ENCODE measurements at places on chromosomes 16 and 17.

DNA sequence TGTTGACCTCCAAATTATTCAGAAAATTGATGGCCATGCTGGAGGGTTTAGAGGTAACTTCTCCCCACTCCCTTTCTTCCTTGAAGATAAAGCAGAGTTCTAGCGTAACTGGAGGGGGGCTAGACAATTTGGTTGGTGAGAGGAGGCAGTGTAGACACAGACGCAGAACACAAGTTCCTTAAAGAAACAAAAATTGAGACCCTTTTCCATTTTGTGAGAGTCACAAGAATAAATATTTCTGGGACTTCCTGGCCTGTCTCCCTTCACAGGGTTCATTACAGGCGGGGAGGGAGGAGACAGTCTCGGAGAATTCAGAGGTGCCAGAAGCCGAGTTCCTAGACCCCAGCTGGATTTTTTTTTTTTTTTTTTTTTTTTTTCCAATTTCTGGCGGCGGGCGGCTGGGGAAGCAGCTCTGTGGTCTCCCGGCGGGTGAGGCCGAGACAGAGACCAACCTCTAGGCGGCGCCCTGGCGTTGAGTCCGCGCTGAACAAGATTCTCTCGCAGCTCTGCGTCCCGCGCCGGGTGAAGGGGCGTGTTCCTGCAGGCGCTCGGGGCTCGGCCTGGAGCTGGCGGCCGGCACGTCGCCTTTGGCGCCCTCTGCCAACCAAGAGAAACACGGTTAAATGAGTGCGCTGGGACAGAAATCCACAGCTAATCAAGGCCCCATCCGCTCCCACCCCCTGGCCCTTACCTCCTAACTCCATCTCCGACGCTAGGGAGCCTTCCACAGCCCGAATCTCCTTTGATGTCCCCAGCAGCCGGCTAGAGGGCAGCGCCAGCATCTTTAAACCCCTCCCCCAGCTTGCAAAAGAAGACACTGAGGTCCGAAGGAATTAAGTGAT lies 10.2 kb upstream of the HOXB9 start:
- peak; percentile 87 for DNase-seq

GRCh38 chr17:9728005-9728404 lies 63.4 kb downstream of the DHRS7C start:
- no peak for DNase-seq

GRCh38 chr16:71407731-71408130 lies 34.1 kb downstream of the TLE7 start:
- DNase-seq = no peak

DNA sequence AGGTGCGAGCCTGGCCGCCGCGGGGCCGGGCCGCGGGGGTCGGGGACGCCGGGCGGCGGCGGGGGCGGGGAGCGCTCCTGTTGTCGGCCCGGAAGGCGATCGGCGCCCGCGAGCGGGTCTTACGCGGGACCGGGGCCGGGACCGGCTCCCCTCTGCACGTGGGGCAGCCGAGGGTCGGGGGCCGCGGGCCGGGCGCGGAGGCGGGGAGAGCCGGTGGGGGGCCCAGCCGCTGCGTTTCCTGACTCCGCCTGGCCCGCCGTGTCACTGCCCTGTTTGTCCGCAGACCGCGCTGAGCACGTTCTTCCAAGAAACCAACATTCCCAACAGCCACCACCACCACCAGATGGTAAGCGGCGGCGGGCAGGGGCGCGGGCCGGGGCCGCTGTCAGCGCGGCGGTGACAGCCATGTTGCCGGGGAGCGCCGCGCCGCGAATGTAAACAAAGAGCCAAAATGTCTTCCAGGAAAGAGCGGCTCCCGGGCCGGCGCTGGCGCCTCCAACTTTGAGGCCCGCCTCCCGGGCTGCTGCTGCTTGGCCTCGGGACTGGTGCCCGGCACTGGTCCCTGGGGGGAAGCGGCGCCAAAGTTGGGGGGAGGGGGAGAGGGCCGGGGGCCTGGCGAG lies 586 bp downstream of the UBALD2 start:
- DNase-seq = peak; percentile 23

GRCh38 chr16:11593581-11593980 lies 6.9 kb upstream of the LITAF start:
- DNase-seq = no peak

GRCh38 chr16:445566-445965 lies 20.1 kb downstream of the RAB11FIP3 start:
- no peak for DNase-seq

GRCh38 chr17:82291582-82292250 lies 18.2 kb upstream of the CSNK1D start:
- no peak for DNase-seq

DNA sequence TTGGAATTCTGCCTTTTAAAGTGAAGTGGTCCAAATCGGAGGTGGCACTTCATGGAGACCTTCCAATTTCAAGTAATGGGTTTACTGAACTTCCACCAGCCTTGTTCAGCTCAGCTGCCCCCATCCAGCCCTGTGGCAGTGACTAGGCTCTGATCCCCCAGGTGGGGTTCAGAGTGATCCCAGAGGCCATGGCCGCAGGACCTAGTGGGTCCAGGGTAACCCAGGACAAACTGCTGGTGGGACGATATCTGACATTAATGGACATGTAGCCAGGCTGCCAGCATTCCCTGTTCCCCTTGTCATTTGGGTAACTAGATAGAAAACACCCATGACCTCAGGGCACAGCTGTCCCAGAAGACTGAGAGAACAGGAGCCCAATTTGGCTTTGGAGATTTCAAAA lies 209.9 kb downstream of the GSG1L start:
- no peak for DNase-seq

GRCh38 chr16:85246473-85246872 lies 134.2 kb upstream of the CIBAR2 start:
- no peak for DNase-seq

- peak; percentile 39 for DNase-seq
Observed at GRCh38 chr16:84266451-84266850, 26.6 kb upstream of the KCNG4 start.

DNA sequence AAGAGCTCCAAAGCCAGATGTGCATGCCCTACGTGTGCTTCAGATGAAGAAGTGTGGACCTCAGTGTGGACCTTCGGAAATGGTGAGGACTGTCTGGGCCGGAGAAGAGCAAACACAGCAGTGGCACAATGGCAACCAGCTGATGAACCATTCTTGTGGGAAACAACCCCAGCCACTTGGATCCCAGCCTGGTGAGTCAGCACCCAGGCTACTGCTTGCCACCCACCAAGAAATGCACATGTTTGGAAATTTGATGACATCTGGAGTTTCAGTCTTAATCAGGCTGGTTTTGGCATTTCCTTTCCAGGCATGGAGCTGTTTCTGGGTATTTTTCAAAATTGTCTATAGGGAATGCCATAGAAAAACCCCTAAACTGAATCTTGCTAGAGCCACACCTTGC lies 42.7 kb downstream of the DYNLRB2 start:
- no peak for DNase-seq

- DNase-seq = no peak
Observed at GRCh38 chr17:2909846-2910234, 113.6 kb downstream of the RAP1GAP2 start.

- no peak for DNase-seq
Observed at GRCh38 chr17:4179071-4179470, 36.1 kb downstream of the CYB5D2 start.

DNA sequence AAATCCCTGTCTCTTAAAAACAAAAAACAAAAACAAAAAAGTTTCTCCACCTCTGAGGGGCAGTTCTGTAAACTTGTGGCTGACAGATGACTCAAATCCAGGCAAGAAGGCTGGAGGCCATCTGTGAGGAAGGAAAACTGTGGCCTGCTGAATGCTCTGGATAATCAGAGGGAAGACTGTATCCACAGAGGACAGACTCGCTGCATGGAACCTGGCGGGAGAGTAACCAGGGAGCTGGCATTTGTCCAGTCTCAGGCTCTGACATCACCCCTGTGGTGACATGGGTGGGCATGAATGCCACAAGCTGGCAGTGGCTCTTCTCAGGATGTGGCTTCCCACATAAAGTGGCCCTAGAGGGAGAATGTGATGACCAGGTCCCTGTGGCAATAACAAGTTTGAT lies 2.8 kb upstream of the KSR1 start:
- no peak for DNase-seq

- no peak for DNase-seq
Observed at GRCh38 chr17:82449131-82449882, 1.2 kb downstream of the CYBC1 start.

GRCh38 chr17:57988301-57989250 lies 522 bp upstream of the VEZF1 start:
- DNase-seq = peak; percentile 60

GRCh38 chr16:14444979-14445810 lies 184.9 kb downstream of the PARN start:
- DNase-seq = no peak

- no peak for DNase-seq
Observed at GRCh38 chr17:4938688-4939545, 929 bp downstream of the SLC25A11 start.

GRCh38 chr16:27728691-27729090 lies 178.7 kb downstream of the KATNIP start:
- DNase-seq = no peak

- no peak for DNase-seq
Observed at GRCh38 chr17:35298639-35299038, 55.8 kb downstream of the SLFN5 start.

DNA sequence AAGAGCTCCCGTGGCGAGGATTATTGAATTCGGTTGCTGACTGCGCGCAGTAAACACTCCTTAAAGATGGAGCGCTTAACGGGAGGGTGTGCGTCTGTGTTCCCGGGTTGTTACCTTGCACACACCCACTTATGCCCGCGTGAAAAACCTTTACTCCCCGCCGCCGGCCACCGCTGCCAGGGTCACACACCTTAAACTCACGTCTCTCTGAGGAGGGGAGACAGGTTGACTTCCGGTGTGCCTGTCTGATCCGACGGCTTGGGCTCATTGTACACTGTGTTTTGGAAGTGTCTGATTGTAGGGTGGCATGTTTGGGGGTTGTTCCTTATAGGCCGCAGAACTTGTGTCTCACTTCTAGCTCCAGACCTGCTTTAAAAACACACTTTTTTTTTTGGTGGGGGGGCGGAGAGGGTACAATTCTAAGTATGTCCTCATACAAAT lies 66.8 kb downstream of the KPNA2 start:
- no peak for DNase-seq

Data from NCI-H1930 (cell line).